ENCODE measurements at places on chromosomes 5 and 9.

DNA sequence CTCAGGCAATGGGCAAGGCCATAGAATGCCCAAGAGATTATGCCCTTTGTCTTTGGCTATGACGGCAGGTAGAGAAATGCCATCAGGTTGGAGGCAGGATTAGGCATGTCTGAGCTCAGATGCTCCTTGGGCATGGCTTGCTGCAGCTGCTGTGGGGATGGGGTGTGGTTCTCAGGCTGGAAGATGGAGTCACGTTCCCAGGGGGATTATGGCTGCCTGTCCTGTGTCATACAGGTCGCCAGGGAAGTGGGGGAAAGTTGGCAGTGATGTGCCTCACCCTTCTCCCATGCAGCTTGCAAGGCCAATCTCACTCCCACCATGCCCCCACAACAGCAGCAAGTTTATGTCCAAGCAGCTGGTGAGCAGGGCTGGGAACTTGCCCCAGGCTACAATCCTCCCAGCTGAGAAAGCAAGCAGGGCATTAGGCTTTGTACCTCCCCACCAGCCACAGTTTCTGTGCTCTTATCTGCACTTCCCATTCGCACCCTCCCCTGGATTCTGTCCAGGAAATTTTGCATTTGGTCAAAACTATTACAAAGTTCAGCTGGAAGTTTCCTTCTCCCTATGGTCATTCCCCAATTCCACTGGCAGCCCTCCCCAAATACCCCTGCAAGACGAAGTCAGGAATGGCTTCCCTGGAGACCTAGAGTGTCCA, 1788.0 kb upstream of the NUDT12 start:
- DNase-seq = no peak

DNA sequence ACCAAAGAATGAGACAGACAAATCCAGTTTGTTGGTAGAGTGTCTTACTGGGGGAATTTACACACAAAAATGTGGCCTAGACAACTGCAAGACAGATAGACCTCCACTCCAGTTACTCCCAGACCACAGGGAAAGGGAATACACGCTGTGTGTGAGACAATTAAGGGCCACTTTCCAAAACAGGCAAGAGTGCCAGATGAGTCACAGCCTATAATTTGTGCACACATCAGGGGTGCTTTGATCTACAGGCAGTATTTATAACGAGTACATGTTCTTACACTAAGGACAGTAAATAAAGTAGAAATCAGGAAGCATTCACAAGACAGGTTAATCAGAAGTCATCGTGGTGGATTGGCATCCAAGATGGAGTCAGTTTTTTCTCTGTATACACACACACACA, 114.8 kb downstream of the ZNF622 start:
- no peak for DNase-seq

DNA sequence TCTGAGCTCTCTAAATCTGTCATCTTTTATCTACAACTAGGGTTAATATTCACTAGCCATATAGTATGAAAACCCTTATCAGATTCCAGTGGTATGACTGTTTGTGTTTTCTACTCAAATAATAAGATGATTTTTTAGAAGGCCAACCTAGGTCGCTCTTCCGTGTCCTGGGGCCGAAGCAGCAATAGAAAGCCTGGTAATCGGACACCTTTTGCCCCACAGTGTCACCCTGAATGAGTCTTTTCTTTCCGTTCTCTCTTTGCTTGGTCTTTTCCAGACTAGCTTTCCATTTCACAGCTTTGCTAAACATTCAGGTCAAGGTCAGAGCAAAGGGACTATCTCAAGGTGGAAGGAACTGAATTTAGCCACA, 243.3 kb upstream of the ANKRD55 start:
- no peak for DNase-seq

GRCh38 chr9:125758986-125759763, 12.0 kb downstream of the PBX3 start:
- DNase-seq = no peak

DNA sequence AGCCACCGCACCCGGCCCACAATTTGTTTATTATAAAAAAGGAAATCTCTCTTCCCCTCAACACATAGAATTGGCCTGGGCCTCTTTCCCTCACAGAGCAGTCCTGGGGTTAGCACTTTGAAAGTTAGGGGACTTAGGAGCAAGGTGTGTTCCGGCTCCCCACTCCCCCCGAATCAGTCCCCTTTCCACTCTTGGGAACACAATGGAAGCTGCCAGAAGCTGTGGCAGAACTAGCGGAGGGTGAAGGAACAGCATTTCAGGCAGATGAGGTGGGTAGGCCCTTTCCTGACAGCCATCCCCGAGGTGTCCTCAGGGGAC, 16.4 kb upstream of the C5orf47 start:
- no peak for DNase-seq

GRCh38 chr9:110007477-110008270, 200.3 kb downstream of the C9orf152 start:
- DNase-seq = no peak

DNA sequence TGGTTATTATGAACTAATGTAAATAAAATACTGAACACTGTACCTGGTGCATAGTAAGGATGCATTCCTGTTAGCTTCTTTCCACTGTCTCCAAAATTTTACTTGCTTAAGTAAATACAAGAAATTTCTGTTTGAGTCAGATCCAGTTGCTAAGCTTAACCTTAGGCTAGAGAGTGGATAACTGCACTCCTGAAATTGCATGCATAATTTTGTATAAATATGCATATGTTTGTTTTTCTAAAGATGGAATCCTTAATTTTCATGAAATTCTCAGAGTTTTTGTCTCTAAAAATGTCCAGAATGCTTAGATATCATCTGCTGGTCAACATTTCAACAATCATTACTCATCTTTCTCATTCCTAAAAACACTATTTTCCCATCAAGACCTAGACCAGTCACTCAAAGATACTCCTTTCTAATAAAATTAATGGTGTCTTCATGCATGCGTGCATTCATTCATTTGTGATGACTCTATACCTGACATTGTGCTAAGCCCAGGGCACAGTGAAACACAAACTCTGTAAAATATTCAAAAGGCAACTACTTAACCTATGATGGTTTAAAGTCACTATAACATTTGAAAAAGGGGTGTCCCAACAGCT, 284.8 kb downstream of the SEC61B start:
- no peak for DNase-seq

GRCh38 chr5:116686438-116686837, 111.8 kb upstream of the SEMA6A start:
- DNase-seq = no peak

- no peak for DNase-seq
Measured at GRCh38 chr9:121888438-121888775, 204.7 kb downstream of the TTLL11 start.

GRCh38 chr9:100441911-100442361, 15.0 kb downstream of the MSANTD3 start:
- DNase-seq = no peak

DNA sequence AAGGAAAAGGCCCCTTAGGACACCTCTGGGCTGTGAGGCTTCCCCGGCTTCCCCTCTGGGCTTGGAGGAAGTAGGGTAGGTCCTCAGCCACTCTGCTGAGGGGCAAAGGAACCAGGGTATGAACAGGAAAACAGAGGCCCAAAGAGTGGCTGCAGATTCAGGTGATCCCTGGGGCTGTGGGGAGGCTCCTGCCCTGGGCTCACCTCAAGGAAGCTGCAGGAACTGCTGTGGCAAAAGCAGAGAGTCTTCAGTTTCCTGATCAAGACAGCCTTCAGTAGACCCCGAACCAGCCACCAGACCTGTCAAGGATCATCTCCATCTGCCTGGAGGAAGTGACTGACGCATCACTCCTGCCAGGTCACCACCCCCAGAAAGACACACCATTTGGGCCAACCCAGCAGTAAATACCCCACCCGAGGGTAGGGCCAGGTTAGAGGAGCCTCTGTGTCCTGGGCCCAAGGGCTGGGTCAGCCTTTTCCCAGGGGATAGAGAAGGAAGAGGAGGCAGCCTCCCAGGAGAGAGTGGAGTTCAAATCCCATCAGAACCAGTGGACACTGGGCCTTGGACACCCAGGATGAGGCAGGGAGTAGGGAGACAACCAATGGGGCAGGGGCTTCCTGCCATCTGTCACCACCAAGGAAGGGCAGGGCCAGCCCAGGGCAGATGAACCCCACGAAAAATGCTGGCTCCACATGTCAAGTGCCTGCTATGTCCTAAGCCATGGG, 5.8 kb upstream of the ST6GALNAC6 start:
- DNase-seq = peak; percentile 50

DNA sequence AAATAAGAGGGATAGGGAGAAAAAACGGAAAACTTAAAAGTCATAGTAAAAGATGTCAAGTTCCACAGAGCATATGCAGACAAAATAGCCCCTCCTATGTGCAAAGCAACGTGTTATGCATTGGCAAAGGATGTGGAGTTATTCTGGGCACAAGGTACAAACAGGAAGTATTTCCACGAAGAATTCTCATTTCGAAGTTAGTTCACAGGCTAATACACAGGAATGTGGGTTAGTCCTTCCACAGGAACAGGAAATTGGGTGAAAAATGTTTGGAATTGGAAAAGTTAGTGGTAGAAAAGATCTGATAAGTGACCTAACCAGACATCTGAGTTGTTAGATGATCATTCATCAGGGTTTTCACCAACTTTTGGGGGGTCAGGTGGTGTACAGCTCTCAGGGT, 326.6 kb downstream of the EBF1 start:
- DNase-seq = no peak

- DNase-seq = no peak
Measured at GRCh38 chr5:179866241-179867078, 7.8 kb upstream of the MRNIP start.

DNA sequence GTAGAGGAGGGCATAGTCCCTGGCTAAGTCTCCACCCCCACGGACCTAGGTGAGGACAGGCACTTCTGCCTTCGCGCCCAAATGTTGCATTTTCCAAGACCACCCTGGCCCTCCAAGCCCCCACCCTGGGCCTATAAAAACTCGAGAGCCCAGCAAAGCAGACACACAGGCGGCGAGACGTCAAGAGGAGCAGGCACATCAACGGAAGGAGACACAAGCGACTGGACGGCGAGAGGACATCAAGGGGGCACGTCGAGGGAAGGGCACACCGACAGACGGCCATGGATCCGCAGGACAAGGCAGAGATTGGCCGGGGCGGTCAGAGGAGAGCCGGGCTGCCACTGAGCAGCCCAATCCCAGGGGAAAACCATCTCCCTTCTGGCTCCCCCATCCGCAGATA, 348.0 kb downstream of the MTRR start:
- no peak for DNase-seq

DNA sequence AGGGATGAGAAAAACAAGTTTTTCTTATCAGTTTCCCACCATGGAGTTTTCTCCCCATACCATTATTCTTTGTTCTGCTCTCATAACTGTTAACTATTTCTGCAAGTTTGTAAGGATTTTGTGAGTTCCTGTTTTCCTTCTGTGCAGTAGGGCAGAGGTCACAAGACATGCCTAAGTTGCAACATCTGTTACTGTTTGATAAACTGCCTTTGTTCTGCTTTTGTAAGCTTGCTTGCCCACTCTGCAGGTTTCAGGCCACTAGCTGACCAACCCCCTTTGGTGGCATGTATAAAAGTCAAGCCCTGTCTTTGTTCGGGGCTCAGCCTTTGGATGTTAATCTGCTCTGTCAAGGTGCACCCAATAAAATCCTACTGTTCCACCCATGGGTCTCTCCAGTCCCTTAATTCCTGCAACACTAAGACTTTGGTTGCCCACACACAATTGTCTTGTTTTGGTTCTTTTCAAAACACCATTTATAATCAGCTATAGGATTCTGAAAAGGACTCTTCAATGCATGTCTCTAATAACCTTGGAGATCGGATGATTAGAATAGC, 545.4 kb downstream of the CDH9 start:
- no peak for DNase-seq

GRCh38 chr5:34051374-34051980, 8.5 kb upstream of the C1QTNF3 start:
- no peak for DNase-seq

GRCh38 chr5:125409234-125409860, 662.9 kb upstream of the ZNF608 start:
- no peak for DNase-seq

DNA sequence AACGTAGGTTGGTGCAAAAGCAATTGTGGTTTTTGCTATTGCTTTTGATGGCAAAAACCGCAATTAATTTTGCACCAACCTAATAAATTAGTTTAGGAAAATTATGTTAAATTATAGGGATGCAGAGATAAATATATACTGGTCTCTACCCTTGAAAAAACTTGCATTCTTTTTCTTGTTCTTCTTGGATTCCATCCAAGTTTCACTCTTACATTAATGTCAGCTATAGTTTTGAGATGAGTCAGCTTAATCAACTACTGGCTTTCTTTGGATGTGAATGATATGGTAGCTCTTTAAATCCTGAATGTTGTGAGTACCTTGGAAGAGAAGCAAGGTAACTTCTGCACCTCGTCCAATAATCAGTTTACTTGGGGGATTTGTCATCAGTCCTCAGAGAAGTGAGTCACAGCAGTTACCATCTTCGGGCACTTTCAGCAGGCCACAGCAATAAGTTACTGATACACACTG, 549.0 kb upstream of the ZNF608 start:
- DNase-seq = no peak

- DNase-seq = no peak
Measured at GRCh38 chr5:140146523-140146842, 20.7 kb downstream of the IGIP start.

- no peak for DNase-seq
Measured at GRCh38 chr5:22500556-22500955, 352.6 kb downstream of the CDH12 start.

DNA sequence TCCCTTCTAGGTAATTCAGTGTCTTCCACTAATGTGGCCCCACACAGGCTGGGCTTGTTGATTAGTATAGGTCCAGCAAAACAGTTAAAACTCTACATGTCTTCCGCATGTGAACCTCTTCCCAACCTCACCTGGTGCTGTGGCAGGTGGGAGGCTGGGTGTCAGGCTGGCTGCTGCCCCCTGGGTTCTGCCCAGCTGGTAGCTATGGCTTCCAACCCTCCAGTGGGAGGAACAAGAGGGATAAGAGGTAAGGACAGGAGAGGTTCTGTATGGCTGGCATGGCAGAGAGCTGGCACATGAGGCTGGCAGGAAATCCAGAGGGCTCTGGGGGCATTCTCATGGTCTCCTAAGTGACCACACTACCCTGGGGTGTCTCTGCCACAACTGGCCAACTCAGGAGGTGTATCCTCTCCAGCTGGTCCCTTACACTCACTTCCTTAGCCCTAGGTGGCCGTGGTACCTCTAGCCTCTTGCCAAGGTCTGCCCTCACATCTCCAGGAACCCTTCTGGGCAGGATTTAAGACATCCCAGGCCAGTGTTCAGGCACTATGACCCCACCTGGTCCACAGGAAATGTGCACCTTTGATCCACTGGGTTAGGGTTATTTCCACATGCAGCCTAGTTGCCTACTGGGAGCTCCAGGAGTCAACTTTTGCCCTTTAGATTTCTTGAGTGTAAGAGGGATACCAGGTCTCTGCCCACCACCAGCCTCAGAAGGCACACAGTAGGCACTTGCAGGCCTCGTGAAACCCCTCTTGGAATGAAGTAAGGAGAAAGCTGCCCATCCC, 41.7 kb downstream of the AHRR start:
- DNase-seq = no peak
